ENCODE measurements at places on chromosomes 12 and 14. TPM values are rescaled to one million over a fixed set of nuclear protein-coding genes. Genes with fewer than 3 reads are reported as not detected.

- no peak for DNase-seq
Observed at GRCh38 chr14:105856676-105857219, 330.4 kb downstream of the TMEM121 start.

GRCh38 chr12:52865090-52865944 lies 16.5 kb upstream of the KRT78 start:
- DNase-seq, result peak; percentile 78

DNA sequence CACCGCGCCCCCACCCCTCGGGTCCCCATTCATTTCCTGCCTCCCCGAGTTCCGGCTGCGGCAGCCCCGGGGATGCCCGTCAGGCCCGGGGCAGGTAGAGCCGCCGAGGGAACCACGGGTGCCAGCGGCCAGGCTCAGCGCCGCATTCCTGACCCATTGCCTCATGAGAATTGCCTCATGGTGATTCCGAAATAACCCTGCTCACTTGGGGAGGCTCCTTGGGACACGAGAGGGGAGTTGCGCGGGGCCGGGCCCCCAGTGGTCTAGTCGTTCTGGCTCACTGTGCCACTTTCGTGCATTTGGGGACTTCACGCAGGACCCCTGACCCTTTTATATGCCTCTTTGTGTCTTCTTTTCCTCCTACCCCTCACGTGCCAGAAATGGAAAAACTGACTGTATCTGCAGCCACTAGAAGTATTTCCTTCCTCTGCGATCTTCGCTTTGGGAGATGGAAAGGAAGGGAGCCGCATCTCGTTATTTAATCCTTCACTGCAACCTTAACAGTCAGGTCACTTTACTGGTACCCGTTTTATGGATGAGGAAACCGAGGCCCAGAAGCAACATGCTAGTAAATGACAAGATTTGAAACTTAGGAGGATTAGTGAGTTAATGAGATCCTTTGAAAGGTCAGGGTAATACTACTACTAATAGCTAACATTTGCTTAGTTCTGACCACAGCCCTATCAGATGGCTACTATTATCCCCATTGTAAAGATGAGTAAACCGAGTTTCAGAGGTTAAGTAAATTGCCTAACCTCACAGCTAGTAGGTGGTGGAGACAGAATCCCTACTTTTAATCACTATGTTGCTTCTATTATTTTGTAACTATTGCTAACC lies 768 bp downstream of the PTPN11 start:
- peak; percentile 82 for DNase-seq

DNA sequence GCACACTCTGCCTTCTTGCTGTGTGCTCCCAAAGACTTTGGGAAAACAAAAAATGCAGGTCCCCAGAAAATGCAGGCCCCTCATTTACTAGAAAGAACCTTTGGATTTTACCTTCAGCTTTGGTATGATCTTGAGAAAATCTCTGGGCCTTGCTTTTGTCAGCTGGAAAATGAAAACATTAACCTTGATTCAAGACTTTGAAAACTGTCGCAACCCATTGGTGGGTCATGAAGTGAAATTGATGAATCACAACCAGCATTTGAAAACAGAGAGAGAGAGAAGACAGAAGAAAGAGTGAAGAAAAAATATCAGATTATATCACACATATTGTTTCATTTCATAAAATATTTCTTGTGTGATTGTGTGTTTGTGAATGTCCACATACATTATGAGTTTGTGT lies 322.5 kb downstream of the ZFP36L1 start:
- DNase-seq, result no peak

GRCh38 chr14:69560826-69561225 lies 13.8 kb downstream of the CCDC177 start:
- DNase-seq, result no peak

DNA sequence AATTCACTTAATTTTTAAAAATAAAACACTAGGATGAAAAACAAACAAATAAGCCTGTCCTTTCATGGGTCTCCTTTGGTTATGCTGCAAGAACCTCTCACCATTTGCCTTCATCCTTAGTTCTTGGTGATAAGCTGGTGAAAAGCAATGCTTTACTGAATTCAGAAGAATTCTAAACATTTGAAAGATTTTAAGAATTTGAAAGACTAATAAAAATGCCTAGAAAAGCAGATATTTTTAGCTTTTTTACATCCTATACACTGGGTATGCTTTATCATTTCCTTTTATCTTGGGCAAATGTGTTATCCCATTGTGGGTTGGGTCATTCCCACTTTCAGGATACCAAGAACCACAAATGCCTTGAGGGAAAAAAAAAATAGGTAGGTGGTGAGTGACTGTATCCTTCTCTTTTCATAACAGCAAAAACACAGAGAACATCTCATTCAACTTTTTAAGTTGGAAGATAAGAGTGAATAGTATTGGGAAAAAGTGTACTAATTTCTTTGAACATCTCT lies 197.1 kb upstream of the ABCD2 start:
- no peak for DNase-seq

DNA sequence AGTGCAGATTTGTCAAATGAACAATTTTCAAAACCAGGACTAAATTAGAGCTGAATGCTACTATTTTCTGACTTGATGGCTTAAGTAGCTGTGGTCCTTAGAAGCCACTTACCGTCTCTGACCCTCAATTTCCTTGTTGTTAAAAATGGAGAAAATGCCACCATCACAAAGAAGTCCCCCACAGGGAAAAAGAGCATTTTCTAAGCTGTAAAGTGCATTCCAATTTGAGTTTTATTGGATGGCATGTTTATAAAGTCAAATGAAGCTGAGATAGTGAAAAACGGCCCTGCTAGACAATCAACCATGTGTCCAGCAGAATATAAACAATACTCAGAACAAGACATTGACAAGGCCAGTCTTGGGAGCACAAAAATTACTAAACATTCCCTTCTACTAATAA lies 53.6 kb downstream of the GOLGA5 start:
- no peak for DNase-seq

DNA sequence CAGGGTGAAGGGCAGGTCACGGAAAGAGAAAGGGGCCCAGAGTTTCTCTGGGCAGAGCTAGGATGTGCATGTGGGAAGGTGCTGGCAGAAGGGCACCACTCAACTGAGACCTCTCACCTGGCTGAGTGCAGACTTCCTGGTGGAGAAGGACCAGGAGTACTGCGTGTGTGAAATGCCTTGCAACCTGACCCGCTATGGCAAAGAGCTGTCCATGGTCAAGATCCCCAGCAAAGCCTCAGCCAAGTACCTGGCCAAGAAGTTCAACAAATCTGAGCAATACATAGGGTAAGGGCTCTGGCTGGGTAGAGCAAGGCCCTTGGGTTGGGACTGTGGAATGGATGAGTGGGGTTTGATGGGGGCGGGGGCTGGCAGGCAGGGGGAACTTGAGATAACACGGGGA lies 5.4 kb upstream of the SMARCD1 start:
- no peak for DNase-seq

DNA sequence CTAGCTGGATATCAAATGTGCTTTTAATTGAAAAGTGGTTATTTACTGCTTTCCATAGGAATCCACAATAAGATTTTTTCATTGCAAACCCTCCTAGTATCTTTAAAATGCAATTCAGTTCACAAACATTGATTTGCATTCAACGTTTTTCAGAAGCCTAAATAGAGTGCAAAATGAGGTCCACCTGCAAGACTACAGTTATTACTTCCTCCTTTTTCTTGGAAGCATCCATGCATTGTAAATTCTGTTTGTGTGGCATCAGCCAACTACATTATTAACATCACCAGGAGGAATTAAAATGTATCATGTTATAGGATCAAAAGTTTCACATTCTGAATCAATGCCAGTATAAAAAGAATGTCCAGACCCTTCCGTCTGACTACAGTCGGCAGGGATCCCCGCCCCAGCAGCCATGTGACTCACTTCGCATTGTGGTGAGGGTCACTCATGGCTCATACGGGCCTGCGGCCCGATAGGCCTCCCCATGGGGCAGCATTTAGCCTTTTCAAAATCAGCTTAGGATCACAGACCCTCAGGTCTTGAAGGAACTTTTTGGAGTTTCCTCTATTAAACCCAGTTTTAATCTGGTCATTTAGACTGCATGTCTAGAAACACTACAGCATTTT lies 46.3 kb downstream of the NTF3 start:
- DNase-seq, result no peak

The LRTM2 gene
- total RNA-seq, result not detected

The RDH12 gene
- total RNA-seq, result 3.6 TPM

The CDKL1 gene
- 6.2 TPM for total RNA-seq

The GARIN6 gene
- not detected for total RNA-seq

The COPS7A gene
- total RNA-seq, result 20.2 TPM

The ISCA2 gene
- total RNA-seq, result 4.3 TPM
